ENCODE measurements at places on chromosomes 12 and 14.

GRCh38 chr12:12717586-12718380, 615 bp downstream of the CDKN1B start:
- DNase-seq: no peak

DNA sequence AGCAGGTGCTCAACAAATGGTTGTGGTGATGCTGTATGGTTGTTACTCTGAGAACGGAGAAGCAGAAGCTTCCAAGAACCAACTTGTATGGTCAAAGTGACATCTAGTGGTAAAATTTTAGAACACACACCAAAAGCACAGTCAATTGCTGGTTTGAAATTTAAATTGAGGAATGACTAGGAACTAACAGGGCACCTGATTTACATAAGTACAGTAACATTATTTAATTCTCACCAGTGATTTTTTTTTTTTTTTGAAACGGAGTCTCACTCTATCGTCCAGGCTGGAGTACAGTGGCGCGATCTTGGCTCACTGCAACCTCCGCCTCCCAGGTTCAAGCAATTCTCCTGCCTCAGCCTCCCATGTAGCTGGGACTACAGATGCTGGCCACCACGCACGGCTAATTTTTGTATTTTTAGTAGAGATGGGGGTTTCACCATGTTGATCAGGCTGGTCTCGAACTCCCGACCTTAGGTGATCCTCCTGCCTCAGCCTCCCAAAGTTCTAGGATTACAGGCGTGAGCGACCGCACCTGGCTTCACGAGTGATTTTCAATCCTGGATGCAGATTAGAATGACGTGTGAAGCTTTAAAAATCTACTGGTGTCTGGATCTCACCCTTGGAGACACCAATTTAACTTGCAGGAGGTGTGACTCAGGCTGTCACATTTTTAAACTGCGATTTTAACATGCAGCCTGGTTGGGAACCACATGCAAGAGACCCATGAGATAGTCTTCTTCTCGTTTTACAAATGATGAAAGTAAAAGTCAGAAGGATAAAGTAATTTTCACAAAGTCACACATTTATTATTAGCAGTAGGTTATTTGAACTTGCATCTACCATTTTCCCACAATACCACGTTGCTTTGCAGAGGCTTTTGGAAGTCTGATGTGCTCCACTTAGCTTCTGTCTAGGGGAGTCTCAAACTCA, 14.1 kb upstream of the NUMB start:
- peak; percentile 52 for DNase-seq

DNA sequence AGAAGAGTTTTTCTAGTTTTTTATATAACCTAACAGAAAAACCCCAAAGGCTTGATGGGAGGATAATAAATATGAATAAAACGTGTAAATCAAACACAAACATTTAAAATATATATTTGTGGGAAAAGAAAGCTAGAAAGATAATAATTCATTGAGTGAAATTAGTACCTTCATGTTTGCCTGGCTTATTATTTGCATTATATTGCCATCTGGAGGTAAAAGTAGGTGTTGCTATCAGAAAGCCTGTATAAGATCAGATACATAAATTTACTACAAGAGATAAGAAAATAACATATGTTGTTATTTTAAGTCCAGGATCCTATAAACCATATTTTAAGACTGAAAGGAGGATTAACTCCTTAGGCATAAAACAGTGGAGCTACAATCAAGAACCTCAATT, 77.7 kb downstream of the NTS start:
- no peak for DNase-seq

GRCh38 chr14:31170411-31170810, 37.2 kb downstream of the HECTD1 start:
- no peak for DNase-seq

DNA sequence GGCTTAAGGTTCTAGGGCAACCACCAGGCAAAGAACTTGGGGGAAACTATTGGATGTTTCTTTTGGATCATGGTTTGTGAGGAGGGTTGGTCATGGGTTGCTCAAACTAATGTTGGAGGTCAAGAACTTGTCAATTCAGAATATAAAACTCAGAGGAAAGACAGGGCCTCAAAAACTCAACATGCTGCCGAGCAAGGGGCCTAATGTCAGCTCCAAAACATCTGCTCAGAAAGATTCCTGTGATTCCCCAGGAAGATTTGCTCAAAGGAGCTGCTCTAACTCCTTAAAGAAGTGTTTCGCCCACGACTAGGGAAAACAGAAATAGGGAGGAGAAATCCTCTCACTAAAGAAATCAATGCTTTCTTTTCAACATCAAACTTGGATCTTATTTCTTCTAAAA, 3.7 kb upstream of the IGF1 start:
- no peak for DNase-seq

DNA sequence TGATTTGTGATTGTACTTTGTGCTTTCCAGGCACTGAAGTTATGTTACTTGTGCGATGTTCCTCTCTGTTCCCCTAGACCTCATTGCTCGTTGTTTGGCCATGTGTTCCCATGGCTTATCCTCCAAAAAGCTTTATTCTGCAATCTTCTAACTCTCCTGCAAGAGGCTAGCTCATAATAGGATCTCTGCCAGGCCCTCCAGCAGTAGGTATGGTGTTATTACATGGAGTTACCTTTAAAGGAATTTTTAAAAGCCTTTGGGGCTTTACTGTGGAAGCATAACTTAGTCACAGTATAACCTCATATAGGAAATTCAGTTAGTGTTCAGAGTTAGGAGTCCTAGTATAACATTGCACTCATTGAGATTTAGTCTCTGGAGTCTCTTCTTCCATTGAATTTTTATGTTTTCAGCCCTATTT, 292.3 kb downstream of the RAD51B start:
- DNase-seq: no peak

DNA sequence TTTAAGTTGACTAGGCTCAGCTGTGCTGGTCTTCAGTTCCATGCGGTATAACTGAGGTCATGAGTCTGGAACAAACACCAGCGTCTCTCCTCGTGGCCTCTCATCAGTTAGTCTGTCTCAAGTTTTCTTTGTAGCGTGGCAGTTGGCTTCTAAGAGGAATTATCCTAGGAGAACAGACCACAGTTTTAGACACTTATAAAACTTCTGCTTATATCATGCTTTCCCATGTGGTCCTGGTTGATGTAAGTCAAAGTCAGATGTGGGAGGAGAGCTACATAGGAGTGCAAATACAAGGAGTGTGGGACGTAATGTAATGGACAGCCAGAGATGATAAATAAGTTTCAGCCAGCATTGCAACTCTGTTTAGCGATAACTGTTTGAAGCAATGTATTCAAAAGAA, 14.8 kb downstream of the PLEKHA5 start:
- no peak for DNase-seq

GRCh38 chr12:60197589-60197988, 601.8 kb downstream of the SLC16A7 start:
- no peak for DNase-seq

DNA sequence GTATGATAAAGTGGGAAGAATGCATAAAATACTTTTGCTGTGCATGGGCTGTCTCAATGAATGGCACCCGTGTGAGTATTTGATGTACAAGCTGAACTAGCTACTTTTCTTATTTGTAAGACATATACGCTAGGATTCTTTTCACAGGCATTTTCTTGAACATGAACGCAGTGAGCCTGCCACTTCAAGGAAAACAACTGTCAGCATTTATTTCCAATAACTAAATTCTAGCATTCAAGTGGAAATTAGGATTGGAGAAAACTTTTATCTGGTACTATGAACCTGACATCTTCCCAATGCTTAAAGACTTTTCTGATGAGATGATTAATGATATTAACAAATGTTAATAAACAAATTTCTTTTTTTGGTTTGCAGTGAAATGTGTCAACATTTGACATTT, 45.7 kb downstream of the UTP20 start:
- DNase-seq: no peak

- DNase-seq: no peak
Measured at GRCh38 chr14:93744876-93745275, 43.4 kb downstream of the PRIMA1 start.

GRCh38 chr12:92078167-92079053, 67.2 kb downstream of the BTG1 start:
- DNase-seq: no peak

DNA sequence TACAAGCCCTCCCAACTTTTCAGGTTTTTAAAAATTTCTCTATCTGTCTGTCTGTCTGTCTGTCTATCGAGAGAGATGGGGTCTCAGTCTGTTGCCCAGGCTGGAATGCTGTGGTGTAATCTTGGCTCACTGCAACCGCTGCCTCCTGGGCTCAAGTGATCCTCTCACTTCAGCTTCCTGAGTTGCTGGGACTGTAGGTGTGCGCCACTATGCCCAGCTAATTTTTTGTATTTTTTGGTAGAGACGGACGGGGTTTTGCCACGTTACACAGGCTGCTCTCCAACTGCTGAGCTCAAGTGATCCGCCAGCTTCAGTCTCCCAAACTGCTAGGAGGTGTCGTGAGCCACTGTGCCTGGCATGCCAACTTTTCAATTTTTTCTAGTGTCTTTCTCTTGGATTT, 437.2 kb downstream of the PCNX1 start:
- DNase-seq: no peak

GRCh38 chr14:81557146-81557545, 23.5 kb upstream of the SEL1L start:
- no peak for DNase-seq

- DNase-seq: no peak
Measured at GRCh38 chr12:6946033-6946919, 2.5 kb downstream of the C12orf57 start.

DNA sequence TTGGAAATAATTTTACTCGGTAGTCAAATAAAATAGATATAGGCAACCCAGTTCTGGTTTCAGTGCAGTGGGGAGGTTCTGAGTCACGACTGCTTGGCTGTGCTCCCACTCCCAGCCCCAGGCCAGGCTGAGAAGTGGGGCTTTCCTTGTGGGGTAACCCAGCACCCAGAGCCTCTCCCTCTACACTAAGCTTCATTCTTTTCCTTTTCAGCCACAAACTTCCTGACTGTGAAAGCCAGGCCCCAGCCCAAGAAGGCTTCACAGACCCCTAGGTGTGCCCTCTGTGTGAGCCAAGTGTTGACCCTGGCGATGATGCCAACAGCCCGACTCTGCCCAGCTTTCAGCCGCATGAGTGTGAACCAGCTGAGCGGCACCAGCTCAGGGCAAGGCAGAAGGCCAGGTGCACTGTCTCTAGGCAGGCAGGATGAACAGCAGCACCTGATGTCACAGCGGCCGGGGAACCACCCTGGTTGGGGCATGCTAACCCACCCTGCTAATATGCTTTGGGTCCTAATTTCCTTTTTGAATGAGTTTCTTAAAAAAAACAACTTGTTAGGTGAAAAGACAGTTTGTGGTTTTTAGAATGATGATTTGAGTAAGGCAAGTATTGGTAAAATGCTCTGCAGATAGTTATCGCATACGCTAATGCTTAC, 42.2 kb upstream of the ATP23 start:
- no peak for DNase-seq

DNA sequence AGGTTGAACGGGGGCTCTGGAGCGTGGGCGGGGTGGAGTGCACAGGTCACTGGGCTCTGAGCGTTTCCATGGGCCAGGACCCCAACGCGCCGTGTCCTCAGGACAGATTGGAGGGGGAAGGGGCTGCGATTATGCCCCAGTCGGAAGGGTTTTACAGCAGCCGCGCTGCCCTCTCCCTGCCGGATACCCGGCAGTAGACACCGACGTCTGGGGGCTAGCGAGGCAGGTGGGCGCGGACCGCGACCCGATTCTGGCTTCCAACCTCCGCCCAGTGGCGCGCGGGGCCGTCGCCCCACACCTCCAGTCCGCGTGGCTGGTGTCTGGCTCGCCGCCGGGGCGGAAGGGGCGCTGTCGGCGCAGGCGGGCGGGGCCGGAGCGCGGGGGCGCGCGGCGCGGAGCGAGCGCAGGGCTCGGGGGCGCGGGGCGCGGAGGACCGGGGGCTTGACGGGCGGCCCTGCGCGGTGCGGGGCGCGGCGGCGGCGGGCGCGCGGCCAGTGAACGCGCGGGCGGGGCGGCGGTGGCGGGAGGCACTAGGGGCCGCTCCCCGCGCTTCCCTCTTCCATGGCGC, 2.4 kb upstream of the KIF26A start:
- no peak for DNase-seq
